ENCODE measurements at places on chromosomes 3 and 15.

DNA sequence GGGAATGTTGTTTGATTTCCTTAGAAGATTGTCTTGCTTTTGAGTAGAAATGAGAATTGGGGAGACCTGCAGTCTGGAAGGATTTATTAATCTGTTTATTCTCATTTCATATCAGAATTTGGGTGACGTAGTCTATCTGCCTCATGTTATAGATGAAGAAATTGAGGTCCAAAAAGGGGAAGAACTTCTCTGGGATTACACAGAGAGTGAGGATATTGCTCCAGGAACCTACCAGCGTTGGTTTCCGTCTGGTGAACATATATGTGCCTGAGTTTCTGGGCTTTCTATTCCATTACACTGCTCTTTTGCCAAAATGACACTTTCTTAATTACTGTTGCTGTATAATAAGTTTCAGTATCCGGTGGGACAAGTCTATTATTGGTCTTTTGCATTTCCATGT, 51.8 kb downstream of the CTDSPL start:
- no peak for DNase-seq

DNA sequence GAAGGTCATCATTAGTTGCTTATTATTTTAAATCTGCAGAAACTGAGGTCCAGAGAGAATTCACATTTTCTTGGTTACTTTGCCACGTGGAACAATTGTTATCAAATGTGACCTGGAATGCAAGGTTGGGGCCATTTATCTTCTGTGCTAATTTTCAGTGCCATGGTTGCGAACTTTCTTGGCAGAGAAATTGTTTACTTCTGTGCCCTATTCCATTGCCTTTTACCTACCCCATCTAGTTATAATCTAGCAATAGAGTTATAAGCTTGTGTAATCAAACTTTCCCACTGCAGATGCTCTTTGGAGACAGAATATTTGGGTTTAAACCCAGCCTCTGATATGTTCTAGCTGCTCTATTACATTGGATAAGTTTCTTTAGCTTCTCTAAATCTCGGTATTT, 242.9 kb downstream of the LPP start:
- no peak for DNase-seq

DNA sequence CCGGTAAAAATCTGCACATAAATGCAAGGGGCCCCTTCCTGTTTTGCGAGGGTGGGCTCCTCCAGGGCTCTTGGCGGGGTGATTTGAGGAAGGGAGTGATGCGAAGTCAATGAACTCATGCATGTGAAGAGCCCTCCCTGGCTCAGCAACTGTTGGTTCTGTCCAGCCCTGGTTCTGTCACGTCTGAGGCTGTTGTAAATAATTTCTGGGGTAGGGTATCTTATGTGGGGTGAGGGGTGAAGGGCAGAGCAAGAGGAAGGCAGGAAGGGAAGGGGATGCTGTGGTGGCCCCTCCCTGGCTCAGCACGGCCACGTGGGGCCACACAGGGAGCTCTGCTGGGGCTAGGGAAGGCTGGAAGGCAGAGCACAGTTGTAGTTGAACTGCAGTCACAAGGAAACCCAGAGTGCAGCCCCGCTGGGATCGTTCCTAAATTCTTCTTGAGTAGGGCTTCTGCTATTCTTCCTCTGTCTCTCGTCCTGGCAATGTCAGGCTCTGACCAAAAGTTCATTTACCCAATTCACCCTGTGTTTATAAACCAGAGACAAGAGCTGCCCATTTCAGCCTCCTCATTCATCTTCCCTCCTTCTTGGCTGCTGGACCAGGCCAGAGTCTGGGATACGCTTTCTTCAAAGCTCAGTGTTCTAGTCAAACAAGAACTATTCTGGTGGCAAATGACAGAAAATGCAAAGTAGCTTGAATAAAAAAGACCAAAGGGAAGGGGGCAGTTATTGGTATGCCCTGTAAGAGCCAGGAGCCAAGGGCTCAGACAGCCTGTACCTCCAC, 14.8 kb upstream of the TOPBP1 start:
- no peak for DNase-seq

DNA sequence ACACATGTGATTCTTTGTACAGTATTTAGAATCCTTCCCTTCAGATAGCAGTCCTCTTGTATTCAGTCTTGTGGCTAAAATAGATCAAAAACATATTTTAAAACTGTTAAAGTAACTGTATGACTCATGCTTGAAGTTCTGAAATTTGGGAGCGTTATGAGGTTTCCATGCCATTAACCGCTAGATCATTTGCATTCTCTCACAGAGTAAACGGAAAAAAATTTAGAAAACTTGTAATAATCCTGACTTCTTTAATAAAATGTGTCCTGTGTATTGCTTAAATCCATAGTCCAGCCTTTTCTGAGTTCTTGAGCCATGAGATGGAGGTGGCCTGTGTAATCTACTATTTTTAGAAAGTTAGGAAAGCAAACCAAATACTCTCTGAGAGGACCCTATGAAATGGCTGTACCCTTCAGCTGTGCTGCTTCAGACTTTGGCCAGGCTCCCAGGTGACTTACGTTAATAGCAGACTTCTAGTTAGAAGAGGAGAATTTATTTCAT, 33.8 kb downstream of the MBNL1 start:
- no peak for DNase-seq

DNA sequence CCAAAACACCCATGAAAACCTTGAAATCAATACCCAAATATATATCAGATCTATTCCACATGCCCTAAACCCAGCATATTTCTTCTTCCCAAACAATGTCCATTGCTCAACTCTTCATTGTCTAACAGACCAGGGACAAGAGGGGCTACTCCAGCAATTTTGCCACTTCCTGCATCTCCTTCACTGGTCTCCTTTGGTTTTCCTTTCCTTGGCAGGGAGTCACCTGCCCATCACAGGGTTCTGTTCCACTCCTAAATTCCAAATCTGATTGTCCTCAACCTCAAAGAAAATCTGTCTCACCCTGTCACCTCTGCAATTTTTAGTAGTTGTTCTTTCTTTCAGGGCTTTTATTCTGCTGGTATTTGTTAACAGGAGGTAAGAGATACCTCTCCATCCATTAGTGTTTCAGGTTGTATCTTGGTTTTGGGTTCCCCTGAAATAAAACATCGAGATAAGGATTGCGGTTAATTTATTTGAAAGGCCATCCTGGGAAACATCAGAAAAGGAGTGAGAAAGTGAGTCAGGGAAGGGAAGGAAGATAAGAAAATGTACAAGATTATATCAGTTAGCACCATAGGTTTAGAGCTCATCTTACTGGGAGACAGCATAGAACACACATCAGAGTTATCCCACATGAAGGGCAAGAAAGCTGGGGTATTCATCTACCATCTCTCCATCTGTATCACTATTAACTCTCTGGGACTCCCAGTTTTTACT, 13.6 kb downstream of the ZBED2 start:
- DNase-seq, result no peak

DNA sequence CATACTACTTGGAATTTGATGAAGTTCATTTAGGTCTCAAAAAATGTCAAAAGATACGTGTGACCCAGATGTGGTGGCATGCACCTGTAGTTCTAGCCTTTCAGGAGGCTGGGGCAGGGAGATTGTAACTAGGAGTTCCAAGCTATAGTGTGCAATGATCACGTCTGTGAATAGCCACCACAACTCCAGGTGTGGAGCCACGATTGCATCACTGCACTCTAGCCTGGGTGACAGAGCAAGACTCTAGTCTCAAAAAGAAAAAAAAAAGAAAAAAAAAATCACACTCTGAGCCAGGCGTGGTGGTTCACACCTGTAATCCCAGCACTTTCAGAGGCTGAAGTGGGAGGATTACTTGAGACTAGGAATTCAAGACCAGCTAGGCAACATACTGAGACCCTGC, 14.2 kb downstream of the MAP4 start:
- DNase-seq, result no peak

DNA sequence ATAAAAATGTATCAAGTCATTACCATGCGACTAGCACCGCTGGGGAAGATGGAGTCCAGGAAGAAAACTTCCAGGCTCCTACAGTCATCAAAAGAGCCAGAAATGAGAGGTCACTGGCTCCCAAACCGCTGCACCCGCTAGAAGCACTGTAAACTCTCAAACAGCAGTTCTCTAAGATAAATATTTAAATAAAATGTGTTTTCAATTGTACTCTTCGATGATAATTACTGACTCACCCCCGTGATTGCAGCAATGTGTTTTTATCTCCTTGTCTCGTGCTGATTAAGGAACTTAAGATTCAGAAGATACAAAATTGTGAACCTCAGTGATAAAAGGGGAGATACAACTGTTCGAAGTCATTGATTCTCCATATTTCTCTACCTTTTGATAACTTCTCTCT, 45.8 kb upstream of the FOXP1 start:
- DNase-seq, result no peak

- DNase-seq, result no peak
These were observed 27.6 kb downstream of the ANP32A start for GRCh38 chr15:68792901-68793766.

- no peak for DNase-seq
These were observed 545.0 kb downstream of the SI start for GRCh38 chr3:164533275-164533674.

DNA sequence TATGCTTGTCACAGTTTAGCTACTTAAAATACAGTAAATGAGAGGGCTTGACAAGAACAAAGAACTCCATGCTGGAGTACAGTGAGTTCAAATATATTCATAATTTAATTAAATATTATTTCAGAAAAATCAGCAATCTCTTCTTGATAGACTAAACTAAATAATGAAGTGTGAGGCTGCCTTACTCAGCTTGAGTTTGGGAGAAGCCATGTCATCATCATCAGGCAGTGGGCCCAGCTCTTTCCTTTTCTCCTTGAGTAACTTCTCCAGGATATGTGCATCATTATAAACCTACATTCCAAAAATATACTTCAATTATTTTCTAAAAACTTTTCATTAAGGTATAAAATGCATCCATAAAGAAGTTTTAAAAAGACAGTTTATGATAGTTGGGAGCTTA, 70.5 kb downstream of the PBRM1 start:
- no peak for DNase-seq

DNA sequence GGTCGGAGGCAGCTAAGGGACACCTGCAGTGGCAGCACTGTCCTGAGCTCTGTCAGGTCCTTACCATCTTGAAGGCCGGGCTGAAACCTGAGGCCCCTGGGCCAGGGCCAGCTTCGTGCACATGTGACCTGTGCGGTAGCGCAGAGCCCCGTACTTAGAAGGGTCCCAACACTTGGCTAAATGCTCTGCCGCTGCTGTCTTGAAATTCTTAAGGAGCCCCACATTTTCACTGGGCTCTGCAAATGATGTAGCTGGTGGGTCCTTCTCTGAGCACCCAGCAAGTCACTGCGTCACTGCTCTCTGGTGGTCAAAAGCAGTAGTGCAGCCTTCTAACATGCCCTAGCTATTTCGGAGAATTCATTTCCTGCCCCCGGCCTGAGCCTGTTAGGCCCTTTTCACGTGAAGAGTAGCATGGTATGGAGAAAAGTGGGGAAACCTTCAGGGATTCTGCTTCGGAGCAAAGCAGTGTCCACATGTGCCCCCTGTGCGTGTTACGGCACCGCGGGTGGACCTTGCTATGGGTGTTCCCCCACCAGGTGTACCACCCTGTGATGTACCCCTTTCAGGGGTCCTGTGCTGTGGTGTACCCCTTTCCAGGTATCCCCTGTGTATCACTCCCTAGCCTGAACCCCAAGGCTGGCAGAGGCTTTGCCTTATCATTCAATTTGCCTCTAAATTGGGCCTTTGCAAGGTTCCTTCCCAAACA, 79.7 kb downstream of the TMEM266 start:
- peak; percentile 80 for DNase-seq

DNA sequence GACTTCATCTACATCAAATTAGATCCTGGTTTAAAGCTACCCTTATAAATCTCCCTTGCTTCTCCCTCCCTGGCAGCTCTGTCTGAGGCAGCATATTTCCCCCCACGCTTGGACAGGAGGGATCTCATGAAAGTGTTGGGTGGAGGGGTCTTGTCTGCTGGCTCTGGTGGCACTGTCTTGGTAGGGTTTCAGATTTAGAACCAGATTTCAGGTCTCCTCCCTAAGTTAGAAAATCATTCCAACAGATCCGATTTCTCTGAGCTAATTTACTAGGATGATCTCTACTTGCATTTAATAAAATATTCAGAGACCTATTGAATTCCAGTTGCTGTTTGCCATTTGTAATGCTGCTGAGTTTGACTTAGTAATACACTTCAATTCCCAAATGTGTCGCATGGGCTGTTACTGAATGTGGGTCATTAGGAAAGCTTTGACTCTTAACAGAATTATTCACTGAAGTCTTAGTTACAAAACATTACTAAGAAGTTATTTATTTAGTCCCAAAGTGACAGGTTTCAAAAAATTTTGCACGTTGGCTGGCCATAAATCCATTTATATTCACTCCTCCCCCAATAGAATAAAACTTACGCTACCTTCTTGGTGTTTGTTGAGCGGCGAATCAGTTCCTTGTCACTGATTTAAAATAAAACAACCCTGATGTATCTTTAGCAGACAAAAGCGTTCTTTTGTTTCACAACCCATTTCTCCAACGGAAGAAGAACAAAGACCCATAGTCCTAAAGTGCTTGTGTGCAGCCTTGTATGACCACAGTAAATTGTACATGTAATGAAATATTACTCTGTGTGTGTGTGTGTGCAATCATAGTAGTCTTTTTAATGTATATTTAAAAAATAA, 84.5 kb downstream of the TRAK1 start:
- no peak for DNase-seq
